ENCODE measurements at places on chromosomes 2 and 18.

- no peak for DNase-seq
These were observed 599.2 kb downstream of the NR4A2 start for GRCh38 chr2:155733091-155733853.

GRCh38 chr2:25566694-25567093 is 106.7 kb downstream of the DTNB start:
- no peak for DNase-seq

DNA sequence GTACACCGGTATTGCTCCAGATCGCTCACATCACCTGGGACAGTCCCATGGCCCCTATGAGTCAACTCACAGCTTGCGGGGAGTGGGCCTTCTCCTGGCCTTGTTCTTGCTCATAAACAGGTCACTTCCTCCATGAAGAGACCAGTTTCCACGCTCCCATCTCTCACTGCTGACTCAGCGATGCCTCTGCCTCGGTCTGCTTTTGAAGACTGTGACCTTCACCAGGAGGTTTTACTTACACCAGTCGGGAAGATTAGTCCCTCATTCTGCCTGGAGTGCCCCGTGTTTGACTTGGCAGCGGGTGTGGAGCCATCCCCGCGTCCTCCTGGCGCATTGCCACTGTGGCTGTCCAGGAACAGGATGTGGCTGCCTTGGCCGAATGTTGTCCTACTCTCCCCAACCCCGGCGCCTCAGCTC is 159.8 kb downstream of the RHBDD1 start:
- no peak for DNase-seq

- DNase-seq: no peak
These were observed 65.4 kb downstream of the TRPM8 start for GRCh38 chr2:233982421-233983121.

DNA sequence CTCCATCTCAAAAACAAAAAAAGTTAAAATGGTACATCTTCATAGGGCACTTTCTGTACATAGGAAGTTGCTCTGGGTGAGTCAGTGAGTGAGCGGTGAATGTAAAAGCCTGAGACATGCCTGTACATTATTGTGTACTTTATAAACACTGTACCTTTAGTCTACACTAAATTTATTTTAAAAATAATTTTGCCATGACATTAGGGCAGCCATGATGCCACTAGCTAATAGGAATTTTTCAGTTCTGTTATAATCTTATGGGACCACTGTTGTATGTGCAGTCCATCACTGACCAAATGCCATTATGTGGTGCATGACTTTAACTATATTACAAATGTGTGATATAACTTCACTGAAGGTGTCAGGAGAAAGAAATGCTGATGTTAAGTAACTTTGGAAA is 11.0 kb upstream of the TXNDC2 start:
- DNase-seq: no peak

- DNase-seq: no peak
These were observed 45.1 kb downstream of the TEX51 start for GRCh38 chr2:126943612-126944348.

DNA sequence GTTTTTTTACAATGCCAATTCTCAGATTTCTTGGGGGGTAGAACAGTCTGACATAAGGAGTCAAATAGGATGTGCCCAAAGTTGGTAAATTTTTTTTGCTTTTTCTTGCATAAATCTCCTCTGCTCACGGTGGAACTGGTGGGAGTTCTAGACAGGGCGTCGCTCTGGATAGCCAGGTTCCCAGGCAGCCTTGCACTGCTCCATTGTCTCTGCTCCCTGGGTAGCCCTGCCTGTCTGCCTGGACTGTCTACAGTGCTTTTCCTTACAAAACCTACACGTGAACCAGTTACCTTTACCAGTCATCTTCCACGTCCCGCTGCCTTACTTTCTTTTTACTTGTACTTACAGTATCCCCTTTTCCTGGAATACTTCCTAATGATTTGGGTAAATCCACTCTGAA is 117.1 kb downstream of the ZNF407 start:
- DNase-seq: peak; percentile 44

DNA sequence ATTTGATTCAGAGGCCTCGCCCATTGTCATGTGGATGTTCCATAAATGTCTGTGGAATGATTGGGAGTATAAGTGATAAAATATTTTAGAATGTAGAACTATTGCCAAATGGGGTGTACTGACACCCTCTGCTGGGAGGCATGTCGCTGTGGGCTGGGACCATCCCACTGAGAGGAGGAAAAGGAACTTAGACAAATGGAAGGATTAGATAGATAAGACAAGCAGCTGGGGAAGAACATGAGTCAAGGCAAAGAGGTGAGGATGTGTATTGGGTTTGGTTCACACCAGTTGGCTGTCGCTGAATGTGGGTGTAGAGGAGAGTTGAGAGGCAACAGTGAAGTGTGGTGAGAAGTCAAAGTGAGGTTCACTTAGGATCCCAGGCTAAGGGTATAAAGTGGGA is 4.0 kb downstream of the C2orf74 start:
- no peak for DNase-seq

- DNase-seq: peak; percentile 5
These were observed 2.4 kb upstream of the CHRNG start for GRCh38 chr2:232537079-232537478.

DNA sequence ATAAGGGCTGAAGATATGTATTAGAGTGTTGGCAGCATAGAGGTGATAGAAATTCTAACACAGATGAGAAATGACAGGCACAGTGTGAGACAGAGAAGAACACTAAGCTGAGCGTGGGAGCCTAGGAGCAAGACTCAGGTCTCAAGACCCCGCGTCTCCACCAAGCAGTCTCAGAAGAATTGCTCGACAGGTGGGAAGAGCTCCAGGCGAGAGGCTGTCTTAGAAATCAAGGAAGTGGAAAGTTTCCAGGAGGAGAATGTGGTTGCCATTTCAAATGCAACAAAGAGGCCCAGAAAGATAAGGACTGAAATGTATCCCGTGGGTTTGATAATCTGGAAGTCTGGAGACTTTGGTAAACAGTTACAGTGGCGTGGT is 31.5 kb upstream of the CAB39 start:
- DNase-seq: no peak

All from NCI-H774 (cell line).